ENCODE measurements at places on chromosomes 11 and 22. TPM values are rescaled to one million over a fixed set of nuclear protein-coding genes. Genes with fewer than 3 reads are reported as not detected.
A peak's percentile ranks its signal among the peaks of the same experiment; 100 is the strongest.

The TUB gene
- 1.1 TPM for total RNA-seq

GRCh38 chr11:73321604-73322381 lies 13.7 kb downstream of the ARHGEF17 start:
- peak; percentile 81 for DNase-seq

DNA sequence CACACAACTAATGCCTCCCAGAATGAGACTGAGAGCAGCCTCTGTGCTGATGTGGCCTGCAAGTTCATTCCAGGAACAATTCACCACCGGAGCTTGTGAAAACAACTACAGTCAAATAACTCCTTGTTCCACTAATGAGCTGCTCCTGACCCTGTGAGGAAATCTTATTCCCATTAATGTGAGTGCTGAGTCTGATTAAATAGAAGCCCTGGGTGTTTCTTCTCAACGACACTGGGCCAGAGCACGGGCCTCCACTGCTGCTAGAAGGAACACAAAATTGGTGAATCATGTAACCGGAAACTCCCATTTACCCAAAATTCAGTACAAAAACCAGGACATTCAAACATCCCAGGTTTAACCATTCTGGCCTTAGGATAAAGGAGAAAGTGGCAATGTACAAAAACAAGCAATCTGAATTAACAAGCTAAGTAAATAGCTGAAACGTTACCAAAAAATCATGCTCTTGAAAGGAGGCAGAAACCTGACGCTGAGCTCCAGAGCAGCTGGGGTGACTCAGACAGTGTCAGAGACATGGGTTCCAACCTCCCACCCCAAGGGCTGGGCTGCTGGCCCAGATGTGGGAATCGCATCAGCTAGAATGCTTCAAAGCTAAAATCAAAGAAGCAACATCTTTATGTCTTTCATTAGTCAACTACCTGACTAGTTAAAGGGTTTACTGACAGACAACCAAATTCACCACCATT lies 26.7 kb downstream of the SERGEF start:
- DNase-seq, result peak; percentile 80

DNA sequence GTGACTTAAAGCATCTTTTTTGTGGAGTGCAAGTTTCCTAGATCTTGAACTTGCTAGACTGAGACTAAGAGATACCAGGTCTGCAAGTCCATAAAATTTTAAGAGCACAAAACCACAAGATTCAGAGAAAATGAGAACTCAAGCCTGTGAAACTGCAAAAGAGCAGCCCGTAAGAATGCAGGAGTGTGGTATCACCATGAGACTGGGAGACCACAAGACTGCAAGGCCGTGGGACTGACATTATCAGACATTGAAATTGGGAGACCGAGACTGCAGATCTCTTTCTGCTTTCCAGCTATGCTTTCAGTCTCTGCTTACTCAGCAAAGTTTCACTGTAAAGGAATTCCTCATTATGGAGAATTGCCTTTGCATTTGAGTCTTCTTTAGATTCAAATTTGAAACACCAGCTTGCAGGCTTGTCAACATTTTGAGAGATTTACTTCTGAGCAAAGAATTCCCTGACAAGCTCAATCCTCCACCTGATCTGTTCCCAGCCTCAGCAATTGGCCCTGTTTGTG lies 621.2 kb downstream of the KCNA4 start:
- peak; percentile 4 for DNase-seq

DNA sequence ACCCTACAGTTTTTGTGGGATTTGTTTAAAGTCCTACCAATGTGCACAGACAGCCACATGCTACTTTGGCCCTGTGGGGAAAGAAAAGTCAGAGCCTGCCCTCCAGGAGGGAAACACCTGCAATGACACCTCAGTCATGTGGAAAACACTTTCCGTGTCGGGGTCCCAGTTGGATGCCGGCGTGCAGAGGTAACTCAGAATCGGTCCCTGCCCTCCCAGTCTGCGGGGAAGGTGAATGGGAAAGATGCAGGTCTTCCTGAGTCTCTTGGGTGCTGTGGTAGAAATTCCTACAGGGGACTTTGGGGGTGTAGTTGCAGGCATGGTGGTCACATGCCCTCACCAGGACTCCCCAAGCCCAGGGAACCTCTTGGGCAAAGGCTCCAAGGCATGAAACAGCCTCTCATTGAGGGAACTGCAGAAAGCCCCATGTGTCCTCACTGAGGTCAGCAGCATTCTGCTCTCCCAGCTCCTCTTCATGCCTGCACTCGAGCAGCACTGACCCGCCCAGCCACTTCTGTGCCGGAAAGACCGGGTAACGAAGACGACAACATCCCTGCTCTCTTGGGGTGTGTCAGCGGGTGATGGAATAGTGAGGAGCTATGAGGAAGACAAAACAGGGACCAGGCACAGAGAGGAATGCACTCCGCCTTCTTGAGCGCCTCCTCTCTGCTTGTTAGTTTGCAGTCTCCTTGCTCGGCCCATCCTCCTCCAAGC lies 4.7 kb downstream of the RIBC2 start:
- DNase-seq, result no peak

GRCh38 chr11:86914865-86915519 lies 40.2 kb downstream of the FZD4 start:
- DNase-seq, result no peak

Data from M059J (cell line).